ENCODE measurements at places on chromosomes 2 and 18. TPM values are rescaled to one million over a fixed set of nuclear protein-coding genes. Genes with fewer than 3 reads are reported as not detected.

GRCh38 chr18:58900015-58900649 is 35.5 kb downstream of the ZNF532 start:
- no peak for DNase-seq

The FOXD4L1 gene
- not detected for total RNA-seq

DNA sequence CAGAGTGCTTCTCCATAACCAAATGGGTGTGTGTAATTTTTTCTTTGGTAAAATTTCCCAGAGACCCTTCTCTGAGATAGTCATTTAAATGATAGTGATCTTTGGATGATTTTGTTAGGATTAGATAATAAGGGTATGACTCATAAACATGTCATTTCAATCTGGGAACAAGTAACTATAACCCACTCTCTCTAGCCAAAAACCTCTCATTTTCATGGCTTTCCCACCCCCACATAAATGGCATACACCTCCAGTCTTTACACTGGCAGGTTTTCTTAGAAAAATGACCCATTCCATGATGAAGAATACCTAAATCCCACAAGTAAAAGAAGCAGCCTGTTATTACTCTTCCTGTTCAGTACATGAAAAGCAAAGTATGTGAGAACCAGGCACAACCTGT is 572.0 kb upstream of the ZEB2 start:
- no peak for DNase-seq

DNA sequence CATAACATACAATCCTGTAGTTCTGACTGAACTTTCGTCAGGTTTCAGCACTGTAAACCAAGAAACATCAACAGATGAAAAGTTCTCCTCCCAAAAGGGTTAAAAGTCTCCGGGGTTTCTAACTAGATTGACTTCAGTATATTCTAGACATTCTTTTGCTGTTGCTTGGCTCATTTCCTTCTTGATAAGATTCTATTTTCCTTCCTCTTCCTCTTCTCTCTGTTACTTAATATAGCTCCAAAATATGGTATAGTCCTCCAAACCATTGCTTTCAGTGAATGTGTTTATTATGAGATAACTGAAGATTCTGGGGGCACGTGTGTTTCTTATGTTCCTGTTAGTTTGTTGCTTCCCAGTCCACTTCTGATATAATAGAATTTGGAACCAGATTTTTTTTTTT is 46.4 kb upstream of the MAP4K3 start:
- DNase-seq, result no peak

GRCh38 chr2:191869781-191870180 is 22.9 kb upstream of the CAVIN2 start:
- DNase-seq, result no peak

Data from H4 (cell line).